GM23338 (cell line): ENCODE measurements at places on chromosomes 2 and 18. TPM values are rescaled to one million over a fixed set of nuclear protein-coding genes. Genes with fewer than 3 reads are reported as not detected.

DNAH7 gene
- total RNA-seq = 0.27 and 0.35 TPM in 2 replicates

CIB4 gene
- not detected in 2 replicates for total RNA-seq

MAL gene
- 0.24 and 2.6 TPM in 2 replicates for total RNA-seq

AMER3 gene
- 0.49 and 0.62 TPM in 2 replicates for total RNA-seq

- DNase-seq = no peak
- no peaks in the 10 kb centered on the region for H3K4me1 ChIP-seq
Measured at GRCh38 chr2:141493936-141494335, 636.9 kb downstream of the LRP1B start.

DNA sequence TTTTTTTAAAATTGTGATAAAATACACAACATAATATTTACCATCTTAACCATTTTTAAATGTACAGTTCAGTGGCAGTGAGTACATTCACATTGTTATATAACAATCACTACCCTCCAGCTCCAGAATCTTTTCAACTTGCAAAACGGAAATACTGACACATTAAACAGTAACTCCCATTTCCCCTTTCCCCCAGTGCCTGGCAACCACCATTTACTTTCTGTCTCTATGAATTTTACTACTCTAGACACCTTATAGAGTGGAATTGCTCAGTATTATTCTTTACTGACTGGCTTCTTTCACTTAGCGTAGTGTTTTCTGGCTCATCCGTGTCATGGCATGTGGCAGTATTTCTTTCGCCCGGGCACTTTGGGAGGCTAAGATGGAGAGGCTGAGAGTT lies 32.6 kb downstream of the FASTKD2 start:
- no peak overlapping the region for H3K4me3 ChIP-seq
- H3K27ac ChIP-seq = no peak overlapping the region
- no peaks in the 10 kb centered on the region for H3K27me3 ChIP-seq
- peaks cover 31% of the 10 kb centered on the region for H3K4me1 ChIP-seq
- DNase-seq = no peak

VWA3B gene
- total RNA-seq = not detected in 2 replicates

DNA sequence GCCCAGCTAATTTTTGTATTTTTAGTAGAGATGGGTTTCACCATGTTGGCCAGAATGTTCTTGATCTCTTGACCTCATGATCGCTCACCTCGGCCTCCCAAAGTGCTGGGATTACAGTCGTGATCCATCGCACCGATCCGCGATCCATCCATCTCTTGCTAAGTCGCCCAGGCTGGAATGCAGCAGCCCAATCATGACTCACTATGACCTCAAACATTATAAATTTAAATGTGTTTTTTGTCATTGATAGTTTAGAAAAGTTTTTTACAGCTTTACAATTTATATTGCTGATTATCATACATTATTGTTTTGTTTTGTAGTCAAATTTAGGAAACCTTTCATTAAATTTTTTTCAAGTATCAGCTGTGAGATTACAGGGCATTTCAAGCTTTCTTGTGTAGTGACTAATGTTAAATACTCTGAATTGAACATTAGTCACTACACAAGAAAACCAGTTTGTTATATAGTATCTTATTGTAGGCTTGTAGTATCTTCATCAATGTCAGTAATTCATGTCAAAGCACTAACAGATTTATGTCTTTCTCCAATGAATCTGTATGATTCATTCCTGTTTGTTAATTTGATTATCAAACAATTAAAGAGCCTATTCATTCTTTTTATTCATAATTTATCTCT lies 37.5 kb downstream of the NR4A2 start:
- H3K4me1 ChIP-seq = no peaks in the 10 kb centered on the region

DNA sequence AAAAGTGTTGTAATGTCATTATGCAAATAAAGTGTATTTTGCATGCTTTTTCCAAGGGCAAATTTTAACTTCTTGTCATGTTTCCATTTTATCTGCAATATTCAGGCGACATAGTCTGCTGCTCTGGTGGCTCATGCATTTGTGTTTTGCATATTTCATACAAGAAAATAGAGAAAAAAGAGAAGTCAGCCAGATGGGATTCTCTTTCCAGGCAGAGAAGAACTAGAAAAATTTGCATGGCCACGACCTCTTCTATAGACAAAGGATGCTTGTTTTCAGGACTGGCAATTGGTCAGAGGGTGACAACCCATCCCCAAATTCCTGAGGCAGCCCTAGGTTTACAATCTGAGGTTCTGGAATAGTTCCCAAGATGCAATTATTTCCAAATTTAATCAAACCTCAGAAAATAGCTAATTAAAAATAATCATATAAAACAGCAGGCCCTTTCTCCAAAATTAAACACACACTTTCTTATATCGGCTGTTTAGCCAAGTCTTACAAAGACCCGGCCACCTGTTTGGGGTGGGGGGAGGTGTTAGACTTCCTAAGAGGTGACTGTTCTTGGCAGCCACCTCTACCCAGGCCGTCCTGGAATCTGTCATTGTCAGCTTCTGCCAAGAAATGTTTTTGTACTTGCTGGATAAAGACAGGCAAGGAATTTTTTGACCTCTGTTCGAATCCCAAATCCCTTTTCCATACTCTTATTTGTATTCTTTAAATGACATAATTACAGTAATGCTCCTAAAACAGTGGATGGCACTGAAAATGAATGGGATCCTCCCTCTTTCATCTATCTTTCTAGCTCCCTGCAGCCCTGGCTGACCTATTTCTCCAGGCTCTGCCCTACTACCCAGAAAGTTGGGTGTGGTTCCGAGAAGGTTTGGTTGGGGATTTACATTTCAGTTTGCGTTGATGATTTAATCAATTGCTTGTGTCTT lies 20.8 kb upstream of the SOS1 start:
- no peaks in the 10 kb centered on the region for H3K27me3 ChIP-seq
- DNase-seq = peak; percentile 55
- peak overlapping the region; percentile 78 for H3K27ac ChIP-seq
- H3K4me1 ChIP-seq = peaks cover 29% of the 10 kb centered on the region

DNA sequence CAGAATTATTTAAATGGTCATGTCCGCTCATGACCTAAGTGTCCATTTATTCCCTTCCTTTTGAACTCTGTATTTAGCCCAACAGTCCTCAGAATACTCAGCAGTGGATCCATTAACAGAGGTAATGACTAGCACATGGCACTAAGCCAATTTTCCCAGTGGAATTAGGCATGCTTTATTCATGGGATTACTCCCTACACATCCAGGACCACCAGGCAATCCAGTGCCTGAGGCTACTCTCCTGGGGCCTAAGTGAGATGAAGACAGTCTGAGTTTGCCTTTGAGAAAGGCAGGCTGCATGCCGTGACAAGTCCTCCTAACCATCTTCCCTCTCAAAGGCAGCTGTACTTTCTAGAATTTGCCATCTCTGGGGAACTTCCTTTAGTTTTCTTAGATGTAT lies 128.6 kb downstream of the SPOPL start:
- no peak for DNase-seq
- no peaks in the 10 kb centered on the region for H3K4me1 ChIP-seq
- H3K27me3 ChIP-seq = no peaks in the 10 kb centered on the region
- no peak overlapping the region for H3K27ac ChIP-seq
- no peak overlapping the region for H3K4me3 ChIP-seq
- H3K36me3 ChIP-seq = peaks cover 7% of the 10 kb centered on the region; the same call in 1 of the 2 replicates

DNA sequence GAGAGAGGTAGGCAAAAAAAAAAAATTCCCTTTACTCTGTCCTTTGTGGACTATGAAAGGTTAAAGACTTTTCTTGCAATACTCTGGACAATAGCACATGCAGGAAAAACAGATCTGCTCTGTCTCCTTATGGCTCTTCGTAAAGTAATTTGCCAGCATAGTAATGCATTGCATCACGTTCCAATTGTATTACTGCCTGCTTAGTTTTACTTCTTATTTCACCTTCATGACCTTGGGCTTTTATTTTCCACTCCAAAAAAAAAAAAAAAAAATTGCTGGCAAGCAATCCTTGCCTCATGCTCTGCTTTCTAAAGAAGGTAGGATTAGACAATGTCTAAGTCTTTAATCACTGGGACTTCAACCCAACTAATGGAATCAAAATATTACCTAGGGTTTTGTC lies 1802.7 kb downstream of the SUCLG1 start:
- no peak for DNase-seq
- no peak overlapping the region for H3K27ac ChIP-seq
- no peaks in the 10 kb centered on the region for H3K4me1 ChIP-seq
- H3K4me3 ChIP-seq = no peak overlapping the region

- H3K4me3 ChIP-seq = no peak overlapping the region
- DNase-seq = no peak
- H3K27me3 ChIP-seq = no peaks in the 10 kb centered on the region
- no peaks in the 10 kb centered on the region for H3K36me3 ChIP-seq
Measured at GRCh38 chr18:11042247-11042646, 107.1 kb downstream of the PIEZO2 start.

DES gene
- total RNA-seq = 2.0 and 6.1 TPM in 2 replicates

CDH2 gene
- 36.9 and 42.6 TPM in 2 replicates for total RNA-seq
